ENCODE measurements at places on chromosomes 1 and 21.

- no peak for DNase-seq
Measured at GRCh38 chr21:34072145-34073031, 990 bp upstream of the MRPS6 start.

DNA sequence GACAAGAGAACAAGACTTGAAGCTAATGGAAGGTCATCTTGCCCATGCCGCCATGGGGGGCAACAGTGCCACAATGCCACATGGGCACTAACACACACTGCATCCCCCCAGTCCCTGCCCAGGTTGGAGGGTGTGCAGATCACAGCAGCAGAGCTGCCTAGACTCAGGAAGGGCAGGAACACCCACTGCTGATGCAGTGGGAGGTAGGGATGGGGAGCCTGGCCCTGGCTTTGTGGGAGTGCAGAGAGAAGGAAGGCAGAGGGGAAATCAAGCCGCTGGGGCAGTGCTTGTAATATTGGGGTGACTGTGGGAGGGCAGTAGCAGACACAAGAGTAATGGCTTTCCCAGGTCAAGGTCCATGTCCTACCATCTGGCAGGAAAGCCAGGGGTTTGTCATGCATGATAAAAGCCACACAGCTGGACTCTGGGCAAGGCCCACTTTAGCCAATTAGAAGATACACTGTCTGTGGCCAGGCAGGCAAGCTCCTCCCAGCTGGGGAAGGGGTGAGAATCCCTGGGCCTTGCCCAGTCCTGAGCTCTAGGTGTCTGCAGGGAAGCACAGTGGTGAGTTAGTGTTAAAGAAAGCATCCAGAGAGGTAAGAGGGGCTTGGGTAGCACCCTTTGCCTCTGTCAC lies 25.4 kb upstream of the MEF2D start:
- DNase-seq, result no peak

GRCh38 chr1:214259353-214259977 lies 21.5 kb upstream of the SMYD2 start:
- DNase-seq, result no peak

- DNase-seq, result no peak
Measured at GRCh38 chr1:236129306-236129705, 13.0 kb upstream of the GPR137B start.

DNA sequence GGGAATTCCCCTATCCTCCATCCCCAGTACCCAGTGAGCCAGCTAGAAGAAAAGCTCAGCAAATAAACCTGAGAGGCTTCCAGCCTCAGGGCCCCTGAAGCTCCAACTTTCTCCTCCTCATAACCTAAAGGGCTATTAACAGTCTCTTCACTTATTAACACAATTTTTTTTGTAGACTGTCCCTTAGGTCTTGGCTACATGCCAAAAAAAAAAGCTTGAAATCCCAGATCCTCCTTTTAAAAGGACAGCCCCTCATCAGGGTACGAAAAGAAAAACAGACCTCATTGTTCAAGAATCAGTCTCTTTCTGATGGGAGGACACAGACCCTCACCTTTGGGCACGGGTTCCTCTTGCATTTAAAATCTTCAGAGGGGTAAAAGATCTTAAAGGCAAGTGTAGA lies 72.8 kb upstream of the CD1D start:
- DNase-seq, result no peak

DNA sequence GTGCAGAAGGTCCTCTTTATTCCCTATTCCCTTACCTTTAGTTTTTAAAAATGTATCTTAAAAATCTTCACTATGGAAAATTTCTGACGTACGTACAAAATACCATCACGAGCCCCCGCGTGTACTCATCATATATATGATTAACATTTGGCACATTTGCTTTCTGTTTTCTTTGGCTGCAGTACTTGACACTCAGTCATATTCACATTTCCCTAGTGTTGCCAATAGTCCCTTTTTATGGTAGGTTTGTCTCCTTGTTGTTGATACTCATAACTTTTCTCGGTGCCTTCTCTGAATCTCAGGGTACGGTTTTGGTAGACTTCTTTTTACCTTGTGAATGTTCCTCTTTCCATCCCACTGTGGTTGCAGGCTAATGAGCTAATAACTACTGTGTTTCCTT lies 23.3 kb downstream of the KDM4A start:
- DNase-seq, result no peak

DNA sequence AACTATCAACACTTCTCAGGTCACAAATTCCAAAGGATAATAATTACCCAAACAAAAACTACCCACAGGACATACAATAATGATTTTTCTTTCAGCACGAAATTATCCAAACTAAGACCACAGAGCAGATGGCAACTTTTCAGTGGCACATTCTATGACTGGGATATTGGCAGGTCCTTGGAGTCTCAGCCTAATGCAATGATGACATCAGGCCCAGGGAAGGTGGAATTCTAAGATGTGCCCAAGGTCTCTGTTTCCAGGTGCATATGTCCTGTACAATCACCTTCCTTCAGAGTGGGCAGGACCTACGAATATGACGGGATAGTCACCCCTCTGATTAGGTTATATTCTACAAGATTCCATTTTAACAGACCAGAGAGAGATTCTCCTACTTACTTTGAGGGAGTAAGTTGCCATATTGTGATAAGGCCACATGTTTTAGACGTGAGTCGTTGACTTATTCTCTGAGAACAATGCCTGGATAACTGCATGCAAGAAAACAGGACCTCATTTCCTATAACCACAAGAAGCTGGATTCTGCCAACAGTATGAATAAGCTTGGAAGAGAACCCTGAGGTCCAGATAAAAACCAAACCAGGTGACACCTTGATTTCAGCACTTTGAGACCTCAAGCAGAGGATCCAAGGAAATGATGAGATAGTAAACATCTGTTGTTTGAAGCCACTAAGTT lies 69.9 kb downstream of the ZC3H11B start:
- no peak for DNase-seq

DNA sequence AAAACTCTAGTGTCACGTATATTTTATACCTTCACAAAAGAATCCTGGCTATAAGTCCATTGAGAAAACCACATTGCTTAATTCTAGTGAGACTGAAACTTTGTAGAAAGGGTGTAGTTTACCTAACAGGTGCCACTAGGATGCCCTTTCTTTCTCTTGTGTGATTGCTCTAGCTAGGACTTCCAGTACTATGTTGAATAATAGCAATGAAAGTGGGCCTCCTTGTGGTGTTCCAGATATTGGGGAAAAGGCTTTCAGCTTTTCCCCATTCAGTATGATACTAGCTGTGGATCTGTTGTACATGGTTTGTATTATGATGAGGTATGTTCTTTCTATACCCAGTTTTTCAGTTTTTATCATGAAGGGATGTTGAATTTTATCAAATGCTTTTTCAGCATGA lies 39.7 kb upstream of the CHODL start:
- no peak for DNase-seq

DNA sequence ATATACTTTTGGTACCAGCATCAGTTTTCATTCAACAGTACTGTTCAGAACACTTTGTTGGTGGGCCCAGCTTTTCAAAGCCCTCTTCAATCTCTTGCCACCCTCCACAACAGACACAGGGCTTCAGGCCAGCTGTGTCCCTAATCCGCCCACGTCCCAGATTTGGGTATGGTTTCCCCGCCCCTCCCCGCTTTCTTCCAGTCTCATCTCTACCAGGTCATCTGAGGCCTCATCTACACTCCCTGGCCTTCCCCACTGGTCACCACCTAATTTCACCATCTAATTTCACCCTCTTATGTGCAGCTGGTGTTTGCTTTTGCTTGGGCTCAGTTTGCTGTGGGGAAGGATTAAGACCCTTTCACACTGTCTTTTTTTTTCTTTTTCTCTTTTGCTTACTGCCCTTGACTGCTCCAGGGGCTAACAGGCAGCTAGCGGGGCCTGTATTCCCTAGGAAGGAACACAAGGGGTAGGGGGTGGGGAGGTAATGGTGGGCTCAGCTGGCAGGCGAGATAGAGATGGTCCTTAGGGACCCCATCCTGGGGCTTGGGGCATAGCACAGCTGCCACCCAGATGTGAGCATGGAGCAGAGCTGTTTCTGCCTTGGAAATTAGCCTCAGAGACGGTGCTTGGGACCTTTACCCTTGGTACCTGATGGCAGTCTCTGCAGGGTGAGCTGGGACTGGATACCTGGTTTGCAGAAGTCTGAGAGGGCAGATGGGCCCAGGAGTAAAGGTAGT lies 3.8 kb upstream of the EPB41 start:
- DNase-seq, result no peak

- DNase-seq, result no peak
Measured at GRCh38 chr1:54945393-54945936, 35.0 kb upstream of the TMEM61 start.

DNA sequence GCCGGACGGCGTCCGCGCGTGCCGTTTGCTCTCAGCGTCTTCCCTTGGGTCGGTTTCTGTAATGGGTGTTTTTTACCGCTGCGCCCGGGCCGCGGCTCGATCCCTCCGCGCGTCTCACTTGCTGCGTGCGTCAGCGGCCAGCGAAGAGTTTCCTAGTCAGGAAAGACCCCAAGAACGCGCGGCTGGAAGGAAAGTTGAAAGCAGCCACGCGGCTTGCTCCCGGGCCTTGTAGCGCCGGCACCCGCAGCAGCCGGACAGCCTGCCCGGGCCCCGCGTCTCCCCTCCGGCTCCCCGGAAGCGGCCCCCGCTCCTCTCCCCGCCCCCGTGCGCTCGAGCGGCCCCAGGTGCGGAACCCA lies 159.8 kb downstream of the RUNX1 start:
- peak; percentile 42 for DNase-seq

DNA sequence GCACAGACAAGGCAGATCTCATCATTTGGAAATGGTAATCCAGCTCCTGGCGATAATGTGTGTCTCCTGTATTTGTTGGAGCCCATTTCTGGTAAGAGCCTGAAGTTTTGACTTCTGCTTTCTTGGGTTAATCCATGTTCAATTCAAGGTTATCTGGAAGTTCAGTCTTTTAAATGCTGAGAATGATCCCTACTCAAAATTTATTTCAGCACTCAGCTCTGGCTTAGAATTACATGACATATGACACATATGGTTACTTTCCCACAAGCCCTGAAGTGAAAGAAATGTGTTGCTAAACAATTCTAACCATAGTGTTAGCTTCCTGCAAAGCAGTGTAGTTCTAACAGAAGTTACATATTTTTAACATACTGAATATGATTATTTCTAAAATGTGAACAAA lies 2.7 kb downstream of the PTGFR start:
- DNase-seq, result no peak

- DNase-seq, result no peak
Measured at GRCh38 chr1:39422614-39423013, 68.8 kb upstream of the BMP8A start.

GRCh38 chr1:21143138-21143537 lies 33.6 kb downstream of the EIF4G3 start:
- DNase-seq, result no peak

DNA sequence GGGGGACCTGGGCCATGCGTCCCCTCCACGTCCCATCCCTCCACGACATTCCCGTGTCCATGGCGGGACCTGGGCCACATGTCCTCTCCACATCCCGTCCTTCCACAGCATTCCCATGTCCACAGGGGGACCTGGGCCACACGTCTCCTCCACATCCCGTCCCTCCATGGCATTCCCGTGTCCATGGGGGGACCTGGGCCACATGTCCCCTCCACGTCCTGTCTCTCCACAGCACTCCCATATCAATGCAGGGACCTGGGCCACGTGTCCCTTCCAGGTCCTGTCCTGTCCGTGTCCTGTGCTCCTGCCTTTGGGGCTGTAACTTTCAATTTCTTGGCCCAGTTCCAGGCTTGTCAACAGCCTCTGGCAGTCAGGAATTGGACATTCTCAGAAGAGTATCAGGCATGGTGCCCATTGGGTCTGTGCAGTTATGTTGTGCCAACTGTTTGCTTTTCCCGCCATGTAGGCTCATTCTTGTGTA lies 47.1 kb downstream of the WNT9A start:
- DNase-seq, result no peak

- no peak for DNase-seq
Measured at GRCh38 chr1:8816831-8817411, 519 bp downstream of the RERE start.

DNA sequence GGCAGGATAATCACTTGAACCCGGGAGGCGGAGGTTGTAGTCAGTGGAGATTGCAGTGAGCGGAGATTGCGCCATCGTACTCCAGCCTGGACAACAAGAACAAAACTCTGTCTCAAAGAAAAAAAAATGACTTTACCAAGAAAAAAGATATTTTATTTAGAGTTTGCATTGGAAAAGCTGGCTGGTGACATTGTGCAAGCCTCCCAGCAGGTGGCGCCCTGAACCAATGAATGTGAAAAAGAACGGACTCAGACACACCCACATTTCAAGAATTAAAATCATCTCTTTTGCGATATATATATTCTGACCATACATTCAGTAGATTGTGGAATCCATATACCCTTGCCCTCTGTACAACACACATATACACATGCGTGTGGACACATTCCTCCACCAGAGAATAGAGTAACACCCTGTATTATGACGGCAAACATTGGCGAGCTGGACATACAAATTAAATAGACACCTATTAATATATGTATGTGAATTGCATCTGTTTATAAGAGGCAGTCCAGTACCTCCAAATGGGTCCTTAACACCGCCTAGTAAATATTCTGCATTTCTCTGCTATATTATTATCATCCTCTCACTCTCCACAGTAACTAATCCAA lies 39.0 kb upstream of the CADM3 start:
- peak; percentile 55 for DNase-seq

GRCh38 chr1:247453245-247453644 lies 4.7 kb downstream of the OR2B11 start:
- no peak for DNase-seq

DNA sequence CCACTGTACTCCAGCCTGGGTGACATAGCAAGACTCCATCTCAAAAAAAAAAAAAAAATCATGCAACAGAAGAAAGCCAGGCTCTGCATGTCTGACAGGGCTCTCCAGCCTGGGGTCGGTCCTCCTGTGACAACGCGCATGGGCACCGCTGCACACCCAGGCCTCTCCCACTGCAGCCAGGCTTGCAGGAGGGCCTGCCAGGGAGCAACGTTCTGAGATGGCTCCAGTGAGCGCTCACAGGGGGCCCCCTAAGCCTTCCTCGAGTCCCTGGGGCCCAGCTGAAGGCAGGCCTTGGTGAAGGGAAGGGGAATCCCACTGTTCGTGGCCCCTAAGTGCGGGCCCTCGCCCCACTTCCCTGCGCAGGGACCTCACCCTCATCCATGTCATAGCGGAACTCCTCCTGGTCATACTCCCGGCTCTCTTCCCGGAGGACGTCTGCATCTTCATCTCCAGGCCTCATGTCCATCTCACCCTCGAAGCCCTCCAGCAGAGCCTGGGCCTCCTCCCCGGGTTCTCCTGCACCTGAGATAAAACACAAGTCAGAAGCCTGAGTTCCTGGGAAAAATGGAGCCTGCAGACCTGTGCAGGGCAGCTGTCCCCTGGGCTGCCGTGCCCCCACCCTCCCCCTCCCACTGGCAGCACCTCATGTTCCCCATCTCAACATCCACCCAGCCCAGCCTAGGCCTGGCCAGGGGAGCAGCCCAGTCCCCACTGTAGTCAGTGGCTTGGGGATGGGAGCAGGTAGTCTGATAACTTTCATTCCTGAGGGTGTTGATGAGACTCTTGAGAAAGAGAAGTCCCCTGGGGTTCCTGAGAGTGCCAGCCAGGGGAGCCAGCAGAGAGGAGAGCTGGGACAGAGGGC lies 20.3 kb downstream of the RSPH1 start:
- no peak for DNase-seq

DNA sequence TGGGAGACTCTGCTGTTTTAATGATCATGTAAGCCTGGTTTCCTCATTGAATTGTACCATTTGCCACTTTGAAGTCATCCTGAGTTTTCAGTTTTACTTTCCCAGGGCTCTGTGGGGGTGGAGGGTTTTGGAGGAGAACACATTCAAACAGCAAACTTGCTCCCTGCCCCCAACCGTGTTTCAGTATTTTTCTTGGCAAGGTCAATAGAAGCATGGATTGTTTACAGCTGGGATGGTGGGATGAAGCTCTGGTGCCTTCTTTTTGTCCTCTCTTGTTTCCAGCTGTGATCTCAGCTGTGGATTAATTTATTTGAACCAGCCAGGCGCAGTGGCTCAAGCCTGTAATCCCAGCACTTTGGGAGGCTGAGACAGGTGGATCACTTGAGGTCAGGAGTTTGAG lies 54.3 kb upstream of the SERBP1 start:
- no peak for DNase-seq
